ENCODE measurements at places on chromosomes 12 and 14. TPM values are rescaled to one million over a fixed set of nuclear protein-coding genes. Genes with fewer than 3 reads are reported as not detected.

- DNase-seq = no peak
These were observed 36.8 kb upstream of the TMED10 start for GRCh38 chr14:75213172-75213571.

DNA sequence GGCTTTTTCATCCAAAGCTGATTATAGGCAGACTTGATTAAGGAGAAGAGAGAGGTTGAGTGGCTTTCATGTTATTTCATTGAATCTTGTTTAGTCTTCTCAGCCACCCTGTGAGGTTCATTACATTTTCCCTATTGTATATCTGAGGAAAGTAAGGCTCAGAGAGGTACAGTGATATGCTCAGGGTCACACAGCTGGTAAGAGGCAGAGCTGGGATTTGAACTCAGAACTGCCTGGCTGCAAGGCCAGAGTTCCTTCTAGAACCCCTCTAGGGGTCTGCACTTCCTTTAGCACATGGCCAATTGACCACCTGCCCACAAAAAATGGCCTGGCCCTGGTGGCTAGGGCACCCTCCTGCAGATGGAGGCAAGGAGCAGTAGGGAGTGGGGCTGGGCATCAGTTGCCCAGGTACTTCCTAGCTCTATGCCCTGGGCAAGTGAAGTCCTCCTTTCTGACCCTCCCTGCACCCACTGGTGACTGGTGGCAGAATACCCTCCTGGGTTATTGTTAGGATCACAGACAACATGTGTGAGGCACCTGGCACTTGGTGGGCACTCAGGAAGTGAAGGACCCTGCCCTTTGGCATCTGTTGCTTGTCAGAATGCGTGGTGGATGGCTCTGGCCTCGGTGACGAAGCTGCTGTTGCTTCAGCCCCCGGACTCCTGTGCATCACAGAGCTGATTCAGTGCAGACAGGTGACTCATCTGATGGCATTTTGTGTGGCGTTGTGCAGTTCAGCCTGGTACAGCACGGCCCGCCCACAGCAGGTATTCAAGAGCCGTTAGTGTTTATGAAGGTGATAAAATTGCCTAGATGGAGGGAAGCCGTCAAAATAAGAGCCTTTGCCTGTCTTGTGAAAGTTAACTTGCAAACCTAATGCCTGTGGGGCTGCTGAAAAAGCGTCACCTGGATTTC is 115.8 kb downstream of the SLC25A47 start:
- DNase-seq = no peak

Gene CLMN
- total RNA-seq = 0.17 TPM

Gene NDRG2
- 15.7 TPM for total RNA-seq

Gene SOAT2
- 0.37 TPM for total RNA-seq
